ENCODE measurements at places on chromosomes 13 and 19.
A peak's percentile ranks its signal among the peaks of the same experiment; 100 is the strongest.

- no peak for DNase-seq
Observed at GRCh38 chr19:2374808-2375207, 14.7 kb downstream of the TMPRSS9 start.

DNA sequence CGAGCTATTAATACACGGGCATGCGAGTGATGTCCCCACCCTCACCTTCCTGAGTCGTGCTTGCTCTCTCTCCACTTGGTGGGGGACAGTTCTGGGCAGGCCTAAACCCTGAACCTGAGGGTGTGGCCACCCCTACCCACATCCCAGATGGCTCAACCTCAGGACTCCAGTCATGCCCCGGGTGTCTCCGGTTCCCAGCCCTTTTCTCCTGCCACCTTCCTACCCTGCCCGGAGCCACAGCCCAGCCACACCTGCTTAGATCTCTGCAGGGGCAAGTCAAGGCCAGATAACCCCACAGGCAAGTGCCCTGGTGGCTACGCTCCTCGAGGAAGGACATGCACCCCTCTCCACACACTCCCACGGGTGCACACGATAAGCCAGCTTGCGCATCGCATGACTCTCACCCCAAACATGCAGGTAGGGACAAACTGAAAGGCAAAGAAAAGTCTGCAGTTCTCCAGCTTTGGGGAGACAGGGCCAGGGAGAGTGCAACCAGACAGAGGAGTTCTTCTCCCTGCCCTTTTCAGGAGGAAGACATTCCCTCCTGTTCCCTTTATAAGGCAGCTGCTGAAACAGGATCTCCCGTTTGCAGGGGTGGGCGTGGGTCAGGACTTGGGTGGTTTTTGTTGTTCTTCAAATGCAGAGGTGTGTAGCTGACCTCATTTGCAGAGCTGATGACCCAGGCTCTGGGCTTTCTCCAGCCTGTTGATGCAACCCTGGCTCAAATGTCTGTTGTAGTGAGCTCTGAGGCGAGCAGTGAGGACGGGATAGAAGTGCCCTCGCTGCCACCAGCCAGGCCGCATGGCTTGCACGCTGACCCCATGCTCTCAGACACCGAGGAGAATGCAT, 88.6 kb downstream of the DPF1 start:
- peak; percentile 72 for DNase-seq

- no peak for DNase-seq
Observed at GRCh38 chr13:99063178-99063577, 85.3 kb upstream of the DOCK9 start.

- no peak for DNase-seq
Observed at GRCh38 chr13:79935121-79935520, 405.8 kb downstream of the SPRY2 start.

- DNase-seq, result no peak
Observed at GRCh38 chr13:100361504-100361903, 227.1 kb downstream of the GGACT start.

- no peak for DNase-seq
Observed at GRCh38 chr19:7177926-7178325, 108.4 kb downstream of the ZNF557 start.

DNA sequence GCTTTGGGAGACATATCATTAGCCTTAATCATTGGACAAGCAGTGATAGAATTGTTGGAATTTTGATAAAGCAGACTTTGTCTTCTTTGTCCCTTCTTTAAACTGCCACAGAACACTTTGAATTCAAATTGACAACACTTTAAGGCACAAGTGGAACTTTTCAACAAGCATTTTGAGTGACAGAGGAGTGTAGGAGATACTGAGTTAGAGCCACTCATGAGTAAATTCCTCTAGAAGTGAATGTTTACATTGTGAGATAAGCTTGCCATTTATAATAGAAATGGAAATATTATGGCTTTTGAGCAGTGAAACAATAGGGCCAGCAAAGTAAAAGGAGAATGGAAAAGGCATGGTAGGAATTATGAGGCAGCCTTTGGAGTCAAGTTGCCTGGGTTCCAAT, 515.8 kb downstream of the SLITRK6 start:
- no peak for DNase-seq

DNA sequence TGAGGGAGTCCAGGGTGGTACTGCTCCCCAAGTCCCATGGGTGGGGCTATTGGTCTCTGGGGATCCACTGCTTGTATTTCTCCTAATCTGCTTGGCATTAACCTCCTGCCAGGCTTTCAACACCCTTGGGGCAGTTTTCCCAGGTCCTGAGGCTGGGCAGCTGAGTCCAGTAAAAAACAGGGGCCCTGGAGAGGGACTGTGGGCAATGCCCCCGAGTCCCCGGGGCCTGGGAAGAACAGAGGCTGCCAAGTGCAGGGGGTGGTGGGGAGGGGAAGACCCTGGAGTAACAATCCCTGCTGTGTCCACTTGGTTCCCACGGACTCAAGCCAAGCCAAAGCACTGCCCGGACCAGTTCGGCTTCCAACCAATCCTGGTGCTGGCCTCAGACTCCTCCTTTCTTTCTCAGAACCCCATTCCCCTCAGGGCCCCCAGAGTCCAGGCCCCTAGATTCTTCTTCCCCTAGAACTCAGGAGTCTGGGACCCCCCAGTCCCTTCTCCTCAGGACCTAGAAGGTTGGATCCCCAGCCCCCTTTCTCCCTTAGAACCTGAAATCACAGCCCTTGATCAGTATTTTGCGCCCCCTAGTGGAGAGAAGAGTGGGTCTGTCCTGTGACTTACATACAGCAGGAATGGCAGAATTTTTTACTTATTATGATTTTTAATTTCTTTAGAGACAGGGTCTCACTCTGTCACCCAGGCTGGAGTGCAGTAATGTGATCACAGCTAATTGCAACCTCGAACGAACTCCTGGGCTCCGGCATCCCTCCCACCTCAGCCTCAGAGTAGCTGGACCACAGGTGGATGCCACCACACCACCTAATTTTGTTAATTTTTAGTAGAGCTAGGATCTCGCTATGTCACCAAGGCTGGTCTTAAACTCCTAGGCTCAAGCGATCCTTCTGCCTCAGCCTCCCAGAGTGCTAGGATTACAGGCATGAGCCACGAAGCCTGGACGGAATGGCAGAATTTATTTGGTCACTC, 3.7 kb upstream of the CLPTM1 start:
- DNase-seq, result peak; percentile 46

DNA sequence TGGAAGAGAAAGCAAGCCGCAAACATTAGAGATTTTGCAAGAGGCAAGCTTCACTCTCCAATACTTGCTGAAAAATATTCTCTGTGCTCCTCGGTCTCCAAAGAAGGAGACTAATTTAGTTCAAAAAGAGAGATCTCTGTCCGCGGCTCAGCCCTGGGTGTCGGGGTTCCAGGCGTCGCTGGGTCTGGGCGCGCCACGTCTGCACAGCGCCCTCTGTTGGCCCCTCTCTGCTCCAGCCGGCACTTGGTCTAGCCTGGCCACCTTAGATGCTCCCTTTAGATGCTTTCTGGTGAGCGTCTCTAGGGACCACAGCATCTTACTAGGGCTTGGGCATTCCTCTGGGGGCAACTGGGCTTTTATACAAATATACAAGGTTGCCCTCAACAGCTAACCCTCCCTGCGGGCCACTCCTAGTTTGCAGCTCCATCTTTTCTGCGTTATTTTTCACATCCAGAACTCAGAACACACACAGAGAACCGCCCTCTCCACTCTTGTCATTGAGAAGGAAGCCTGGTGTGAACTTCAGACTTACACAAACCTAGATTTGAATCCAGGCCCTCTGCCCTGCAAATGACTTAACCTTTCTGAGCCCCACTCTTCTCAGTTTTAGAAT, 78.3 kb downstream of the CYSLTR2 start:
- peak; percentile 40 for DNase-seq

GRCh38 chr19:10113964-10114650, 2.6 kb downstream of the P2RY11 start:
- no peak for DNase-seq

GRCh38 chr13:59480396-59481259, 683.1 kb downstream of the DIAPH3 start:
- DNase-seq, result no peak

DNA sequence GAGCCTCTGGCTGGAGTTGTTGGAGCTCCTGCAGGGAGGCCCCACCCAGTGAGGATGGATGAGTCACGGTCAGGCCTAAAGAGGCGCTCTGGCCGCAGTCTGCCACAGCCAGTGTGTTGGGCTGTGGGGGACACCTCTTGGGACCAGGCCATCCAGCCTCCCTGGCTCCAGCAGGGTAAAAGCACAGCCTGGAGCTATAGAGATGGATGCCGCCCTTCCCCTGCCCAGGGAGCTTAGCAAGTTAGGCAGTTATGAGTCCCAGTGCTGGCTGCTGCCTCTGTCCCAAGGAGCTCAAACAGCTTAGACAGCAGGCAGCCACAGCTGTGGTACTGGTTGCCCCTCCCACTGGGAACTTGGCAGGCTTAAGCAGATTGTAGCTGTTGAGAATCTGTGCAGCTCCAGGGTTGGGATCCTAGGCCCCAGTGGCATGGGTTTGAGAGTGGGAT, 100.9 kb downstream of the NDFIP2 start:
- DNase-seq, result no peak

DNA sequence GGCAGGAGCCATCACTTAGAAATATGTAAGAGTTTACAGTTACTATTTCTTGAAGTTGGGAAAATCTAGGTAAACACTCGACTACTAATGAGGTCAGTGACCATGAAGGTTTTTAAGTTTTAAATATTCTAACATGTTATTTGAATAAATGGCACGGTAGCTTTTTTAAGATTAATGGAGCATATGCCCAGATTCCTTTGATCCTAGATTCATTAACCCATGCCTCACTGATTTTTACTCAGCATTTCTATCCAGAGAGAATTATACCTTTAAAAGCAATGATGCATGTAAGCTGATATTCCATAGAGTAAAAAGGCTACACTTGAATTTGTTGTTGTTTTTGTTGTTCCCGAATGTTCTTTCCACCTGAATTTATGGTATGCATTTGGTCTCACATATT, 541.4 kb downstream of the DACH1 start:
- no peak for DNase-seq

Measured in inflammatory macrophage treated with lipopolysaccharide for 1 hour (primary cell).